Thoracic aorta endothelial cell (primary cell): ENCODE measurements at places on chromosomes 7 and 10. TPM values are rescaled to one million over a fixed set of nuclear protein-coding genes. Genes with fewer than 3 reads are reported as not detected.

The ASAH2 gene
- total RNA-seq: 0.27 and 0.43 TPM in 2 replicates

The NRF1 gene
- 14.6 and 17.4 TPM in 2 replicates for total RNA-seq

The ASB10 gene
- total RNA-seq: not detected in 2 replicates

The ZNF488 gene
- total RNA-seq: 0.07 TPM in 1 of 2 replicates, not detected in the other

The SORCS1 gene
- not detected in 2 replicates for total RNA-seq

The OR9A2 gene
- total RNA-seq: 0.27 TPM in 1 of 2 replicates, not detected in the other

The PAX4 gene
- total RNA-seq: not detected in 2 replicates

The CALD1 gene
- total RNA-seq: 246 and 266 TPM in 2 replicates

The AASS gene
- total RNA-seq: 48.3 and 62.6 TPM in 2 replicates

The LGI1 gene
- not detected in 2 replicates for total RNA-seq

The OPALIN gene
- not detected in 2 replicates for total RNA-seq

The CTTNBP2 gene
- total RNA-seq: not detected in 2 replicates

The MACC1 gene
- not detected in 2 replicates for total RNA-seq

The HOXA3 gene
- 1.1 and 1.9 TPM in 2 replicates for total RNA-seq

The PDE6C gene
- total RNA-seq: not detected in 2 replicates

The GPC2 gene
- total RNA-seq: 3.9 and 4.1 TPM in 2 replicates

The OLAH gene
- not detected in 2 replicates for total RNA-seq

The MET gene
- 103 and 151 TPM in 2 replicates for total RNA-seq

The TMEM176B gene
- not detected in 2 replicates for total RNA-seq

The ODAD2 gene
- 0.22 and 0.27 TPM in 2 replicates for total RNA-seq
